CMK (cell line): ENCODE measurements at places on chromosomes 16 and 17.

- no peak for DNase-seq
Observed at GRCh38 chr17:77332981-77333685, 192.4 kb downstream of the SEC14L1 start.

- DNase-seq, result no peak
Observed at GRCh38 chr17:82107341-82107860, 9.4 kb upstream of the FASN start.

GRCh38 chr16:74726716-74727115 lies 26.1 kb upstream of the MLKL start:
- DNase-seq, result peak; percentile 70

DNA sequence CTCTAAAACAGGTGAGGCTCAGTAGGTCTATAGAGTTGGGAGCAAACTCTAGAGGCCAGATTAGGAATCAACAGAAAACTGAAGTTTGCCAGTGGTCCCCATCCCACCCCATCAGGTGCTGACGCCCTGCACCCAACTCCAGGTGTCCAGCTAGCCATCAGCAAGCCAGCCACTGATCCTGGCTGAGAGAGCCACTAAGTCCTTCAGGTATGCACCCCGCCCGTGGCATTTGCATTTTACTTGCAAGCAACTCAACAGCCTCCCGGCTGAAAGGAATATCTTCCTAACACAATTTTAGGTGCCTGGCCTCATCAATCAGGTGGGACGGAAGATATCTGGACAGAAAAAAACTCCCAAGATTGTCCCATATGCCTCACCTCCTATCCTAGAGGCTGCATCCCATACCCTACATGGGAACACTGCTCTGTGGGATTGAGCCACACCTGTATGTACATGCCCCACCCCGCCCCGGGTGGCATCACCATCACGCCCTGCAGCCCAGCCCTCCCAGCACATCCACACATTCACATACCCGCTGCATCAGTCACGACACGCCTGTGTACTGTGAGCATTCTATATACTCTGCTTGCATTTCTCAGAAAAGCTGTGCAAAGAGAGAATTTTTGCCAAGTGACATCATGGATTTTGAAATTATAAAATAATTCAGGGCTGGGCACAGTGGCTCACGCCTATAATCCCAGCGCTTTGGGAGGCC lies 8.3 kb downstream of the OTOP3 start:
- DNase-seq, result no peak

GRCh38 chr16:66467611-66468010 lies 40.5 kb downstream of the BEAN1 start:
- DNase-seq, result no peak

- DNase-seq, result no peak
Observed at GRCh38 chr16:81321039-81321438, 6.3 kb downstream of the GAN start.

DNA sequence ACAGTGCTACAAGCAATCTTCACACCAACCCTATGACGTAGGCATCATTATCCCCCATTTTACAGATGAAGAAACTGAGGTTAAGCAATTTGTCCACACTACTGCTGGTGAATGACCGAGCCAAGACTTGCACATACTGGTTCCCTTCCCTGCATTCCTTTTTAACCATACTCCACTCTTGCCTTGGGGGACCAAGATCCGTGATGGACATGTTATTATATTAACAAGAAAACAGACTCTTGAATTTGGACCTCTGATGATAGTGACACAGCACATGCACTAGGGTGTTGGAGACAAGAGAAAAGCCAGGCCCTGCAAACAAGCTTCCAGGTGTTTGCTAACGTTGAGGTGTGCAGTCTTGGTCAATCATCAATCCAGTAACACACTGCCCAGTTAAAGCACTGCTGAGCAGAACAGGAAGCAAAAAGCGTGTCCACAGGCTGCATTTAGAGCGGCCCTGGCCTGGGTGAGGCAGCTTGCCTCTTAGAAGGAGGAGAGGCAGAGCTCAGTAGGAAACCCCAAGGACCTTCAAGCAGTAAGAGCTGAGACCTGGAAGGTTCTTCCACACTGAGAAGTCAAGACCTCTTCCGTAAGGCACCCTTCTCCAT lies 36.7 kb downstream of the HNF1B start:
- DNase-seq, result no peak

- DNase-seq, result peak; percentile 22
Observed at GRCh38 chr17:42493319-42493718, 34.6 kb downstream of the ATP6V0A1 start.

DNA sequence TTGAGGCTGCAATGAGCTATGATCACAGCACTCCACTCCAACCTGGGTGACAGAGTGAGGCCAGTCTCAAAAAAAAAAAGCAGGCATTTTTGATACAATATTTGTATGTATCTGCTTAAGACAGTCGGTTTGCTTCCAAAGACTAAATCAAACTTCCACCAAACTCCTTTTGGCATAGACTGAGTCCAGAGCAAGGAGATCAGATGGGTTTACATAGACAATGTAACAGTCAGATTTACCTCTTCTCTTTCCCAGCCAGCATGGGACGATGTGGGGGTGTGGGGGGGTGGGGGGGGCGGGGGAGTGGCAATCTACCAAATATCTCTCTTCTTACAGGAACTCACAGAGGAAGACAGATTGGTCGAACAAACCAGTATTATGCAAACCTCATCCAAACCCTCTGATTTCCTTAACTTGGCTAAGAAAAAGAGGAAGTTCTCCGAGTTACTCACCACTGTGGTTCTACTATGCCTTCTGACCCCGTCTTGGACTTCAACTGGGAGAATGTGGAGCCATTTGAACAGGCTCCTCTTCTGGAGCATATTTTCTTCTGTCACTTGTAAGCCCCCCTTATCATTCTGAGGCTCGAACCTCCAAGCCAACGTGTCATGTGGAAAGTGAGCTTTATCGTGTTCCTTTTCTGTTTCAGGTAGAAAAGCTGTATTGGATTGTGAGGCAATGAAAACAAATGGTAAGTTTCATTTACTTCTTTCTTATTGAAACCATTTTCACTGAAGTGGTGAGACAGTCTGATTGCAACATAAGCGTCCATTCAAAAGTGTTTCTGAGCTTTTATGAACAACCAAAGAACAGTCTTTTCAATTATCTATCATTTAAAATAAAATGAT lies at the start of gene MILR1:
TSS of gene MILR1 (plus strand) at position 451 of the 848 bp plus-strand sequence. CDS start at position 505, 54 bp downstream.
- peak; percentile 29 for DNase-seq

DNA sequence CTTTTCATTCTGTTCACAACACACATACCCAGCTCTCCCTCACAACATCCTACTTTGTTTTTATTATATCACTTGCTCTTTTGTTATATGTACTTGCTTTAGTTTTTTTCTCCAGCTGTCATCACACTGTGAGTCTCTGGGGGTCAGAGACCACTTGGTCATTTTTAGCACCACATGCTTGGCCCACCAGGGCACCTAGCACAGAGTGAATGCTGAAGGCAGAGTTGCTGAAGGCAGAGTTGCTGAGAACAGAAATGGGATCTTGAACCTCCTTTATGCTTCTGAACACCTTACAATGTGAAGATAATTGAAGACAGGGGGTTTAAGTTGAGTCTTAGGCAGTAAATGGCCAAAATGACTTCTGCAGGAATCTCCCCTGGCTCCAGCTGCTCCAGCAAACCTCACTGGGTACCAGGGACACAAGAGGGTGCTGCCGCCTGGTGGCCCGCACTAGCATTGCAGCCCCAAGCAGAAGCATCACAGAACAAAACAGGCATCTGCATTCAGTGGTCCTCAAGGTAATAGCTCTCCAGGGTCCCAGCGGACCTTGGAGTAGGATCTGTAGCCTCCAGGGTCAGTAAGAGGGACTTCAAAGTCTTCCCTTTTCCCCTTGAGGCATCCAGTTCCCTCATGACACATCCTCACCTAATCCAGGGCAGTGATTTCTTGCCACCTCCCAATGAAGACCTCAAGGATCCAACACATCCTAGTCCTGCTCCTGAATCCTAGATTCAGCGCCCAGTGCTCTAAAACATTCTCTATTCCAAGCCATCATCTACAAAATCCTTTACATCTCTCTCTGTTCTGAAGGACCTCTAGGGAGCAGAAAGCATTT lies 1972.6 kb downstream of the TP53TG3F start:
- DNase-seq, result peak; percentile 2

- no peak for DNase-seq
Observed at GRCh38 chr16:14334366-14335080, 263.4 kb downstream of the MRTFB start.

GRCh38 chr16:67999985-68000384 lies 701 bp upstream of the DPEP2 start:
- no peak for DNase-seq

- no peak for DNase-seq
Observed at GRCh38 chr17:63954402-63955063, 18.2 kb downstream of the SCN4A start.

DNA sequence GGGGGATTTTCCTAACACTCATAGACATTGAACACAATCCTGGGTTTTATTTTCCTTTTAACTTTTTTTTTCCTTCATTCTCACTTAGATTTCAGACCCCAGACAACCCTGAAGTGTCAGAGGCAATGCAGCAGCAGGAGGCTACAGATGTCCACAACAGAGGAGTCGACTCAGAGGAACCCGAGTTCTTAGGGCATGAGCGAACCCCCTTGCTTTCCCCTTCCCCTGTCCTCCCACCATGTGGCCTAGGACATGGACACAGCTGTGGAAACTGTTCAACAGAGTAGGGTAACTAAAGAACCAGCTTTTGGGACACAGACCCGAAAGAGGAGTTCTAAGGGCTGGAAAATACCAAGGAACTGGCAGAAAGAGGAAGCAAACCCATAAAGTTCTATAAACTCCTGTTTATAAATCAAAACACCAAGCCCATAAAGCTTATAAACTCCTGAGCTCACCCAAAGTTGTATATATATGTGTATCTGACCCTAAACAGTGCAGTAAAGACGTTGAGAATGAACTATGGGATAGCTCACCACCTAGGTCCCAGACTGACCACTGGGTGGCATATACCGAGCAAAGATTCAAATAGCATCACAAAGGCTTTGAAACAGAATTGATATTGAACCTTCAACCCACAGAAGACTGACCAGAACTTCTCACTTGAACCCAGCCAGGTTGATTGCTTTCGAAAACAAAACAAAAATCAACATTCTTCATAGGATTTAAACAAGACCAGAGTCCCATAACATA lies 33.9 kb downstream of the CMTM4 start:
- no peak for DNase-seq

- DNase-seq, result no peak
Observed at GRCh38 chr17:67993998-67994361, 2.3 kb downstream of the C17orf58 start.

DNA sequence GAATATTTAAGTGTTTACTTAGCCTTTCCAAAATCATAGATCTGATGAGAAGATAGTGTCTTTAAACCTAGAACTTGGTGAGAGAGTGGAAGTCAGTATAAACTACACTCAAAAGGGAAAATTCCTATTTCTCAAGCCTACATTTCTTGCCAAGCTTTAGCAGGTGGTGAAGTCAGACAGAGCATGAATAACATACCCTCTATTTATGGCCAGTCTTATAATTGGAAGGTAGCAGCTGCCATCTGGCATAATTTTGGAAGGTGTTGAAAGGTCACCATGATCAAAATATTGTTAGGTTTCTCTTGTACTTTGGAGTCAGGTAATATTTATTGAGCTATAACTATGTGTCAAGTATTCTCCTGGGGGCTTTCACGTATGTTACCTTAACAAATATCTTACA lies 729.3 kb upstream of the KIF2B start:
- no peak for DNase-seq

- no peak for DNase-seq
Observed at GRCh38 chr17:30821871-30822723, 2.4 kb downstream of the CRLF3 start.
